Cerebellar nuclear complex (tissue), 1 donor: ENCODE measurements at places on chromosomes 3 and 15.

- no peak for DNase-seq
Measured at GRCh38 chr15:64216730-64217428, 54.1 kb upstream of the PPIB start.

GRCh38 chr15:79977431-79978054 is 6.5 kb upstream of the BCL2A1 start:
- DNase-seq = no peak

GRCh38 chr3:177350121-177350520 is 152.8 kb upstream of the TBL1XR1 start:
- DNase-seq = no peak

GRCh38 chr15:93866948-93867347 is 364.4 kb upstream of the MCTP2 start:
- no peak for DNase-seq

DNA sequence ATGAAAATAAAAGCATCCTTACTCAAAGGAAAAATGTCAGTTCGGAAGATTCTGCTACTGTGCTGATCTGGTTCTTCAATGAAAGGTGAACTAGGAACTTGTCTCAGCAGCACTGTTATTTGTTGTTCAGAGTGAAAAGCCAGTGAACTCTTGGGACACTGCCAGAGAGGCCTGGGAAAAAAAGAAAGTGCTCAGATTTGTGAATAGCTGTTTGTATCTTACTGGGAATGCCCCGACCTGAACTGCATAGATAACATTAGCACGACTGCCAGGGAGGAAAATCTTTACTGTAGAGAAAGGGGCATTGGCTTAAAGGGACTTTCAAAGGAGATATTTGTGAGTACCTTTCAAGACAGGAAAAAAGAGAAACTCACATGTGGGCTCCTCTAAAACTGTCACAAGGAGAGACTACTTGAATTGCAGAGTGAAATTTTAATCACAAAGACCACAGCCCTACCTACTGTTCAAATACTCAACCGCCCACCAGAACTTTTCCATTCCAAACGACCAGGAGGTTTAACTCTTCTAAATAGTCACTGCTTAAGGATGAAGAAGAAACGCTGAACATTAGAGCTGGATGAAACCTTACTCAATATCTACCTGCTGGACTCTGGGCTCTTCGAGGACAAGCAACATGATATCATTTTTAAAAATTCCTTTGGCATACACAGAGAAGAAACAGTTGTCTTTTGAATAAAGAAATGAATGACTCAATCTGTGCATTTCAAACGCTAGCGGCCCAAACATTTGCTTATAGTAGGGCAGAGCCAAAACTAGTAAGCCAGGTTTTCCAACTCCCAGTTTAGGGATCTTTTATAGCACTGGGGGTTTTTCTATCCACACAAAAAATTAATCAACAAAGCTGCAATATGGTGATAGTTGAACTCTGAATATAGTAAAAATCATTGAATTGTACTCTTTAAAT is 13.4 kb downstream of the TAMM41 start:
- DNase-seq = no peak

GRCh38 chr3:155231792-155232191 is 61.7 kb downstream of the STRIT1 start:
- DNase-seq = no peak

DNA sequence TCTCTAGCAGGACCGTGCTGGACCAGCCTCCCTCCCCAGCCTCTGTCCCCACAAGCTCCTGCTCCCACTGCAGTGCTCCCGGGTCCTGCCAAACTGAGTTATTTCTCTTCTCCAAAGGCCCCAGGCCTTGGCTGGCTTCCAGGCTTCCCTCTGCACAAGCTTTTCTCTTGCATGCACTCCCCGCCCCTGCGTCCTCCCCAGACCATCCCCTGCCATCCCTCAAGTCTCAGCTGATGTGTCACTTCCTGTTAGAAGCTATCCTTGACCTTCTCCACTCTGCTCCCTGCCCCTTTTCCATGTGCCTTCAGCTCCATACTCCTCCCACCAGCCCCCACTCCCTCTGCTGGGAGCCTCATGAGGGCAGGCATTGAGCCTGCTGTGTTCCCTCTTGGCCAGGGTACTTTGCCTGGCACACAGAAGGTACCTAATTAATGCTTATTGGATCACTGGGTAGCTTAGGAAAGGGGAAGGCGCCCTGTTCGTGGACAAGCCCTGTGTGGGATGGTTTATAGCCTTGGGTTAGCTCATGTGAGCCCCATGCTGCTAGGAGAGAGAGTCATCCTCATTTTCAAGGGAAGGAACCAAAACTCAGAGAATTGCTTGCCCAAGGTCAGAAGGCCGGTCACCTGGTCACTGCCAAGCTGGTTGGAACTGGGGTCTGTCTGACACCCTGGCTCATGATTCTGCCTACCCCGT is 56.4 kb downstream of the FEM1B start:
- no peak for DNase-seq

GRCh38 chr3:47578119-47578632 is 489 bp downstream of the CSPG5 start:
- DNase-seq = no peak
